ENCODE measurements at places on chromosomes 6 and 20.

DNA sequence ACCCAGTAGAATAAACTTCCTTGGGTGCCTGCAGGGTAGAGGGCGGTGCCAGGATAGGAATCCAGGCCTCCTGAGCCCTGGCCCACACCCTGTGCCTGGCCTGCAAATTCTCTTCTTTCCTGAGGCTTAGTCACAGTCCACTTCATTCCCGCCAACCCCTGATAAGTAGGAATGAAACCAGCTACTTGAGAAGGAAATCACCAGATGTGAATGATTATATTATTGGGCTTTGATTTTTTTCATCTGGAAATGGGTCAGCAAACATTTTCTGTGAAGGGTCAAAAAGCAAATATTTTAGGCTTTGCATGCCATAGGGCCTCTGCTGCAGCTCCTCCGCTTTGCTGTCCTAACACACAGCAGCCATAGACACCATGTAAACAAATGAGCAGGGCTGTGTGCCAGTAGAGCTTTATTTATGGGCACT is 50.2 kb downstream of the STK35 start:
- peak; percentile 25 for DNase-seq

DNA sequence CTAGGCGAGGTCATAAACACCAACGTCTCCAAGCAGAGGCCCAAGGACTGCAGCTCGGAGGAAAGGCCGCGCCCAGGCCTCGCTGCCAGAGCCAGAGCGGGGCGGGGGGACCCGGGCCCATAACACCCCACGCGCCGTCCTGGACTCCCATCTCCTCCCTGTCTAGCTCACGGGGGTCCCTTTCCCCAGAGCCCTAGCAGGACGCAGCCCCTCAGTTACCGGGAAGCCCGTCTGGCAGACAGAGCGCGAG is 44.9 kb downstream of the MDFI start:
- DNase-seq, result no peak

DNA sequence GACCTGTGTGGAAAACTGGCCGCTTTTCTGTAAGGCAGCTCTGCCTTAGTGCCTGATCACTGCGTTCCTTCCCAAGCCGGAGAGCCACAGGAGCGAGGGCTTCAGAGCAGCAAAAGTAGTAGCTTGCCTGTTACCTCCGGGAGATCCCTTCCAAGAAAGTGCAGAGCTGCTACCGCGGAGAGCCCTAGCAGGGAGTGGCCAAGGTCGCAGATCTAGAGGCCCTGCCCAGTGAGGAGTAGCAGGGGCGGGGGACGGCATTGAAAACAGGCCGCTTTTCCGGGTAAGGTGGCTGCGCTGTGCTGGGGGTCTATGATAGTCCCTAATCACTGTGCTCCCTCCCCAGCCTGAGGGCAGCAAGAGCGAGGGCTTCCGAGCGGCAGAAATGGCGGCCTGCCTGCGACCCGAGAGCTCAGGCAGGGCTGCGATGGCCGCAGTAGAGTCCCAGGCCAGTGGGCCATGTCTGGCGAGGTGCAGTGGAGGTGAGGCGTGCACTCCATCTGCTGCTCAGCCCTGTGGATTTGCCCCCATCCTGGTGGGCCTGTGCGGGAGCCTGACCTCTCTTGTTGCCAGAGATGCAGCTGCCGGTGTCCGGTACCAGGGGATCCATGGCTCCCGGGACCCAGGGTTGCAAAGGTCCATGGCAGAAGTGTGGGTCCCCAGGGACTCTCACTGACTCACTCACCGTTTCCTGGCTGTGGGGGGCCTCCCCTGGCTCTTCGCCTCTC is 67.3 kb downstream of the KLHL32 start:
- no peak for DNase-seq

DNA sequence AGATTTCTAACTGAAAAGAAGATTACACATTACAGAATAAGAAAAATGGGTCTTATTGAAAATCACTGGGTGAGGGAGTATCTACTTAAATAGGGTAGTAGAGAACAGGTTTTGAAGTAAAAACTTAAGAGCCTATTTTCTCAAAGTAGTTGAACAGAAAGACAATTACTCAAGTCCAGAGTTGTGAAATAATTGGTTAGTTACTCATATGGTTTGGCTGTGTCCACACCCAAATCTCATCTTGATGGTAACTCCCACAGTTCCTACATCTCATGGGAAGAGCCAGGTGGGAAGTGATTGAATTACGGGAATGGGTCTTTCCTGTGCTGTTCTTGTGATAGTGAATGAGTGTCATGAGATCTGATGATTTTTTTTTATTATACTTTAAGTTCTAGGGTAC is 1035.3 kb upstream of the GJE1 start:
- peak; percentile 40 for DNase-seq

- no peak for DNase-seq
These were observed 33.3 kb upstream of the TXLNB start for GRCh38 chr6:139325125-139325524.

DNA sequence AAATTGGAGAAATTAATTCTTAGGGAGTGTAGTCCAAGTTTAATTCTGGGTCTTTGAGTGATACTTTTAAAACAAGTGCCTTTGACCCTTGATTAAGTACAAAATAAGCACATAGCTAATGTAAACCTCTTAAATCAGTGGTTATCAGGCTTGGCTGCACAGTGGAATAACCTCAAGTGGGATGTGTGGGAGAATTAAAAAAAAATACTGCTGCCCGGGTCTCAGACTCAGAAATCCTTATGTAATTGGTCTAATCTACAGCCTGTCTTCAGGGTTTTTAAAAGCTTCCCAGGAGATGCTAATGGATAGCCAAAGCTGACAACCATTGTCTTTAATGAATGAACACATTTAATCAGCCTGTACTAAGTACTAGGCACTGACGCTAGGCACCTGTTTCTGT is 28.5 kb upstream of the TMEM14A start:
- DNase-seq, result no peak

DNA sequence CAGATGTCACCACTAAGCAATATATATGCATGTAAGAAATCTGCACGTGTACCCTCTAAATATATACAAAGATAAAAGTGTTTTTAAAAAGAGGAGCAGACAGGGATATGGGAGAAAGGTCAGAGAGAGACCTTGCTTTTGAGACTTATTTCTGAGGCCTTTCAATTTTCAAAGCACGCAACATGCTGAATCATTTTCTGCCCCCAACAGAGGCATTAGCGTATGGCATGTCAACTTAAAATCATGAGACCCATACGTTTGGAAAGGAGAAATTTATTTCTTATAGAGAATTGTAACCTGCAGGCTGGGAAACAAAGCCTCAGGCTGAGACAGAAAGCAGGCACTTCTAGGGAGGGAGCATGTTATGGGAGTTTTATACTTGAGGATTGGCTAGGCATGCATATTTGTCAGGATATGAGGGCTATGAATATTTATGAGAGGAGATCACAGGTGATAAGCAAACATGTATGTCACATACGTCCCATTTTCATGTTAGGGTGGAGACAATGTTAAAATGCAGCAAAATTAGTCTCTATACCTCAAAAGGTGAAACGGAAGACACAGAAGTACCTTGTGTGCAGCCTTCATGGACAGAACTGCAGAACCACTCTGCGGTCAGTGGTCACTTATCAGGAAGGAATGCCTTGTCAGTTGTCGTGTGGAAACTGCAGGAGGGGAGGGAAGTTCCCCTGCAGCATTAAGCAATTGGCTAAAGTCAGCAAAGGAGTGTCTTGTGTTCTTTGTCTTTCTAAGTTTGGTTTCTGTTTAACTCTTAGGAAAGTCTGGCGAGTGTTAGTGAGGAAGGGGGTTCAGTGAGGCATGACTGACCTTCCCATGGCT is 6.3 kb upstream of the GABRR2 start:
- DNase-seq, result no peak

GRCh38 chr20:48503166-48503815 is 324.5 kb downstream of the PREX1 start:
- DNase-seq, result no peak

- DNase-seq, result peak; percentile 95
These were observed 133.8 kb upstream of the CCN2 start for GRCh38 chr6:132084811-132085509.

DNA sequence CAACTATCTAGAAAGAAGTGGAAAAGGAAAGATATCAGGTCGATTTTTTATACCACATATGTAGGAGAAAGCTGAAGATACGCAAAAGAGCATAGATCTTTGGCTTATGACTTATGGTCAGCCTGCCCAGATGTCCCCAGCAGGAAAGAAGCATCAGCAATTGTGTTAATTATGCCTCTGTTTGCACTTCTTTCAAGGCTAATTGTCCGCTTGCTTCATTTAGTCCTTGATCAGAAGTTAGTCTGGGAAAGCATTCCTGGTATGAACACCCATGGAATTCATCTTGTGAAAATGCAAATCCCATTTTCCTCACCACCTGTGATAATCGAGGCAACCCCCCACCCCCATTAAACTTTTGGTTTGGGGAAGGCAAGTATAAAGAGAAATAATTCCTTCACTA is 62.8 kb downstream of the ATP9A start:
- no peak for DNase-seq

DNA sequence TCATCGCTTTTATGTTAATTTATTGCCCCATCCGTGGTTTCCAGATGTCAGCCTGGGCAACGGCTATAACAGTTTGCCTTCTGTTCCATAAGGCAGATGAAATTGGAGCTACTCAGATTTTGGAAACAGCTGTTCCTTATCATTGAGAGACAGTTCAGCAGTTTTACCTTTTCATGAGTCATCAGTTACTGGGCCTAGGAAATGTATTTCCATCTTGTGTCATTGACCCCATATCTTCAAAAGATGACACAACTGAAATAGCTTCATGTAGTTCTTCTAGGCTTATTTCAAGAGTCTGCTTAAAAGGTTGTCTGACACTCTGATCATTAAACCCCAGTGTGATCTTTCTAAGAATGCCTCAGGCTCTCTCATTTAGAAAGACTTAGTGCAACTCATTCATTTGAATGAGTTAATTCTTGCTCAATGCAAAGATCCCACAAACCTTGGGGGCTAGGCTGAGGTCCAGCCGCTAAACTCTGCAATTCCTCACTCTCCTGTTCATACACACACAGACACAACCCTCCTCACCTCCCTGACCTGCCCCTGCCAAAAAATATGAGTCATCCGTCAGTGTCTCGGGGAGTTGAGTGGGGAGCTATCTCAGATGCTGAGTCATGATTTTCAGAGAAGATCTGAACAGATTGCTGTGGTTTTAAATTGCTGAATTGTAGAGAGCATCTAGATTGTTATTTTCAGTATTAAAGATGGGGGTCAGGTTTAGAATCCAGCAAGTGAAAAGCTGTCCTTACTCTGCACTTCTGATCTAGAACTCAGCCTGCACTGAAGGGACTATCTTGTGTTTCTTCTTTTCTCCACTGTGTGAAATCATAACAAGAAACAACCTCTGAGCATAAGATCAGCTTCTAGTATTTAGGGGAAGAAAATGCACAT is 61.8 kb downstream of the RPP40 start:
- DNase-seq, result peak; percentile 88

GRCh38 chr6:119174879-119175817 is 96.7 kb upstream of the FAM184A start:
- peak; percentile 60 for DNase-seq

DNA sequence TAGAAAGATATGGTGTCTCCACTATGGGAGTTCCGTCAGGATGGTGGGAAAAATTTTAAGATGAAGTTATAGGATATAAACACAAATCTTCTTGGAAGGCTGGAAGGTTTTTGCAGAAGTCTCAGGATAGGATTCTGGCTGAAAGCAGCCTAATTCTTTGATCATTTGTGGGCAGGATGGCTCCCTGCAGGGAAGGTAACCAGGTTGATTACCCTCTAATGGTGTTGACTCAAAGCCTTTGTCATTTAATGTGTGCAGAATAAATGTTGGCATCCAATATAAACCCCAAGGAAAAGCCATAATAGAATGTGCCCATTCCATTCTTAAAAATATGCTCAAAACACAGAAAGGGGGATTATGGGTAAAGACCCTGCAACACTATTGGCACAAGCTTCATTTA is 204.3 kb downstream of the EPM2A start:
- DNase-seq, result no peak

GRCh38 chr20:36775196-36775595 is 1.6 kb upstream of the DSN1 start:
- DNase-seq, result no peak

GRCh38 chr6:154479351-154479769 is 31.1 kb downstream of the CNKSR3 start:
- DNase-seq, result peak; percentile 71

DNA sequence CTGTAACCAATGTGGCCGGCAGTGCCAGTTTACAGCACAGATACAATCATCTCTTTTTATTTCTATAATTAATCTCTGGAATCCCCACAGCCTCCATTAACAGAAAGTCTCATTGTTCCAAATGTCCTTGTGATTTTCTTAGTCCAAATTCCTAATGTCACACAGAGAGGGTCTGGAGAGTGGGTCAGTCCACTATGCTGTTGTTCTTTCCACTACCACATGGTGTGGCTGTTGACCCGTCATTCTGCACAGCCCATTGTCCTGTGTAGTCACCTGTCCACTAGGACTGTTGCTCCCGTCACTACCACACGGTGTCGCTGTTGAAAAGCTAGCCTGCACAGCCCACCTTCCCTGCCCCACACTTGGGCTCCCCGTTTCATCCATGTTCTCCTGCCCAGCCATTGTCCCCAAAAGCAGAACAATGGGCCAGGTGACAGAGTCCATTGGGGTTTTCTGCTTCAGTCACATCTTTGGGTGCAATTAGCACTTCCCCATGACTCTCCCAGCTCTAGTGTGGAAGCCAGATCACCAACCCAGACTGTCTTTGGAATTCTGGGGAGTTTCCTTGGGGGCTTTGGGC is 8.6 kb upstream of the LBP start:
- peak; percentile 20 for DNase-seq

DNA sequence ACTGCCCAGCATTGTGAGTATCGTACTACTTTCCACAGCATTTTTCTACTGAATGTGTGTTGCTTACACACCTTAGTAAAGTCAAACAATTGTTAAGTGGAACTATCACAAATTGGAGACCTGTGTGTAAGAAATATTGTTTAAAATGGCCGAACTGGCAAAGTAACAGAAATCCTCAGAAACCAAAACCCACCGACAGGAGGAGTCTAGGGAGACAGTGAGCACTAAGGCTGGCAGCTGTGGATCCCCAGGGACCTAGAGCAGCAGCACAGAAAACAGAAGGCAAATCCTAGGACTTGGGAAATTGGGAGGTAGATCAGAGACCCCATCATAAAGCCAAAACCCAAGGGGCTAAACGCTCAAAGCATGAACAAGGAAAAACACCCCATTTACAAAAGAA is 69.9 kb downstream of the SESN1 start:
- peak; percentile 35 for DNase-seq

DNA sequence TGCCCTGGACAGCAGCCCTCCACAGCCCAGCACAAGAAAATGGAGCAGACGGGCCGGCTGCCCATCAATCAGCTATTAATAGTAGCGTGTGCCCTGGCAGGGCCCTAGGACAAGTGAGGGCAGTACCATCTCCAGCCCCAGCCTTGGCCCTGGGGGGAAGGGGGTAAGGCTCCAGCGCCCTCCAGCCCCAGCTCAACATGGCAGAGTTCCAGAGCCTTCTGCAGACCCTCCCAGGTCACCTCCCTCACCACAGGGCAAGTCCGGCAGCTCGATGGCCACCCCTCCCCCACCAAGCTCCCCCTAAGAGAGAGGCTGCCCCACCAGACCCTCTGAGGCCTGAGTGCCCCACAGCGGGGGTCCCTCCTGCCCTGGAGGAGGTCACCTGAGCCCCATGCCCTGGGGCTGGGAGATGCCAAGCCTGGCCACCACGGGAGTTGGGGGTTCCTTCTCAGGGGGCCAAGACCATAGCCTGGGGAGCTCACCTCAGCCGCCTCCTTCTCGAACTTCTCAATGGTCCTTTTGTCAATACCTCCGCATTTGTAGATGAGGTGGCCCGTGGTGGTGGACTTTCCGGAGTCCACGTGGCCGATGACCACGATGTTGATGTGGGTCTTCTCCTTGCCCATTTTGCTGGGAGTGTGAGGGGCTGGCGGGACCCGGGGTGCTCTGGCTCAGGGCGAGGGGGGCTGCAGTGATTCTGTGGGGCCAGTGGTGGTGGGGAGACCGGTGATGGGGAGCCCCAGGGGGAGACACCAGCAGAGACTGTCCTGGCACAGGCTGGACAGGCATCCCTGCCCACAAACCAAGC is 1.5 kb downstream of the EEF1A2 start:
- no peak for DNase-seq
